Hepatic stellate cell (primary cell): ENCODE measurements at places on chromosomes 6 and 20.

- peak; percentile 81 for DNase-seq
Measured at GRCh38 chr6:73285674-73286283, 22.8 kb upstream of the KHDC1 start.

- no peak for DNase-seq
Measured at GRCh38 chr20:37403107-37404033, 57.4 kb downstream of the SRC start.

DNA sequence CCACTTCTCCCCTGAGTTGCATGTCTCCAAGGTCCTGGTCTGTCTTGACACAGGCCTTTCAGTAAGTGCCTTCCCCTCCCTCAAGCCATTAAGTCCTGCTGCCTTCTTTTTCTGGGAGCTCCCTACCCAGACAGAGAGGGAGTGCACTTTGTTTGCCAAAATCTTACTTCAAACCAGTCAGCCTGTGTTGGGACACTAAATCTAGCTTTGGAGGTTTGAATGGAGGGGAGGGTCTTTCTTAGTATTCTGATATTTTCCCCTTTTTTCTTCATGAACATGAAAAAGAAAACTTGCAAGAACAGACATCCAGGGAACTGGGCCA is 170.7 kb upstream of the PMEPA1 start:
- no peak for DNase-seq

- no peak for DNase-seq
Measured at GRCh38 chr6:167530951-167531350, 206.1 kb downstream of the TTLL2 start.

DNA sequence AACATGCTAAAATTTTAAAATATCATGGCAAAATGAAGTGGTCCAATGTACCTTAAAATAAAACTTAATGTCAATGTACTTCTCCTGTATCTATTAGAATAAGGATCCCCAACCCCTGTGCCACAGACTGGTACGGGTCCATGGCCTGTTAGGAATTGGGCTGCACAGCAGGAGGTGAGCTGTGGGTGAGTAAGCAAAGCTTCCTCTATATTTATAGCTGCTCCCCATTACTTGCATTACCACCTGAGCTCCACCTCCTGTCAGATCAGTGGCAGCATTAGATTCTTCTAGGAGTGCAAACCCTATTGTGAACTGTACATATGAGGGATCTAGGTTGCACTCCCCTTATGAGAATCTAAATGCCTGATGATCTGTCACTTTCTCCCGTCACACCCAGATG is 86.0 kb downstream of the SLC16A10 start:
- no peak for DNase-seq

- DNase-seq = no peak
Measured at GRCh38 chr6:35486005-35486925, 10.6 kb downstream of the TEAD3 start.

DNA sequence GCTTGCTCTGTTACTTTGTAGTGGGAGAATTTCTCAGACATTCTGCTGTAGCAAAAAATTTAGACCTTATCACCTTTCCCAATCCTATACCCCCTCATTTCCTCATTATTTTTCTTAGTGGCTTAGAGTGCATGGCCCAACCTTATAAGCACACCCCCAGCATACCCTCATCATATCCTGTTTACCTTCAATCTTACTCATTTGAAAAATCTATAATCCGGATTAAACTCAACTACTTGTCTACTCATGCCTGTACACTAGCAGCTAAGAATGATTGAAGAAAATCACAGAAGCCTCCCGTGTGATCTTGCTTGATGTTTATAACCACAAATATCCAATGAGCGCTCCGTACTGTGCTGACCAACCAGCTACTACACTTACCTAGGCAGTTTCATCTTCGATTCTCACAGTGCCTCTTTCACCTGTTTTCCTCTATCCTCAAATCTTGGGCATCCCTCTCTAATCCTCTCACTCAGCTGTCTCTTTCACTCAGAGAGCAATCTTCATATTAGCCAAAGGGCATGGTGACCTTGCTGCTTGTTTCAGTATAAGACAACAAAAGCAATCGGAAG is 36.6 kb downstream of the AIG1 start:
- DNase-seq = no peak

GRCh38 chr6:41672816-41673703 is 34.8 kb downstream of the MDFI start:
- DNase-seq = no peak

DNA sequence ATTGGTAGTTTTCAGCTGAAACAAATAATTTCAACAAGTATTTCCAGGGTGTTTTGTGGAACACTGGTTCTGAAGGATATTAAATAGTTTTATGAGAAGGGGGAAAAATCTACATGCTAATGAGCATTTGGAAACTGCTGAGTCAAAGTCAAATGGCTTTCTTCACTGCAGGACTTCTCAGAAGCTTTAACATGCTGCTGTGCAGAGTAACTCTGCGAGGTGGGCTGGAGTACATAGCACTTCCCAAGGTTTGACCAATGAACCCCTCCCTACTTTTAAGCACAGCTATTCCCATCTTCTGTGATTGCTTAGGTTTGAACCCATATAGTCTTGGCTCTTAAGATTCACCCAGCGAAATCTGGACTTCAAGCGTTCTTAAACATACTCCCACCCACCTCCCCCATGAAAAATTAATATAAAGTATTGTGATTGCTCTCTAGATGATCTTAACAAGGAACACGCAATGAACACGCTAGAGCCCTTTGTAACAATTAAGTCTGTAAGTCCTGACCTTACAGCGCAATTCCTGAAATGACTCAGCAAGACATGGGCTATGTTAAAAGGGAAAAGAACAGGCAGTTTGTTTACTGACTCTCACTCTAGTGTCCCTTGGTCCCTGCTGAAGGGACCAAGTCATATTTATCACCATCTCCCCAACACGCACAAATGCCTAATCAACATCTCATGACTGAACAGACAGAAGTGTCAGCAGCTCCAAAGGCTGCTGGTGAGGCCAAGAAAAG is 105.2 kb downstream of the NFATC2 start:
- no peak for DNase-seq

DNA sequence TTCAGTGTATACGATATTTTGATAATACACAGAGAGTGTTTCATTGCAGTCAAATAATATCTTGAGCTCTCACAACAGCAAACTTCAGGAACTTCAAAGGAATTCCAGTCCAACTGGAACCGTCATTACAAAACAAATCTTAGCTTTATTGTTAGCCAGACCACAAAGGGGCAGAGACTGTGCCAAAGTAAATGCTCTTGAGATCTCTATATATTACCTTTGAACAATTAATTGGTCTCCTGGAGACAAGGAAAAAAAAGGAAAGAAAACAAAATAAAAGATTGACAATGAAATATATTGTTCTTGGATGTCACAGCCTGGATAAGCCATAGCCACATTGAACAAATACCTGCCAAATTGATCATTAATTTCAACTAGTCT is 70.0 kb downstream of the FOXC1 start:
- DNase-seq = no peak

- no peak for DNase-seq
Measured at GRCh38 chr6:94278146-94278545, 858.8 kb upstream of the EPHA7 start.
